A172 (cell line): ENCODE measurements at places on chromosomes 3 and 15. TPM values are rescaled to one million over a fixed set of nuclear protein-coding genes. Genes with fewer than 3 reads are reported as not detected.

DNA sequence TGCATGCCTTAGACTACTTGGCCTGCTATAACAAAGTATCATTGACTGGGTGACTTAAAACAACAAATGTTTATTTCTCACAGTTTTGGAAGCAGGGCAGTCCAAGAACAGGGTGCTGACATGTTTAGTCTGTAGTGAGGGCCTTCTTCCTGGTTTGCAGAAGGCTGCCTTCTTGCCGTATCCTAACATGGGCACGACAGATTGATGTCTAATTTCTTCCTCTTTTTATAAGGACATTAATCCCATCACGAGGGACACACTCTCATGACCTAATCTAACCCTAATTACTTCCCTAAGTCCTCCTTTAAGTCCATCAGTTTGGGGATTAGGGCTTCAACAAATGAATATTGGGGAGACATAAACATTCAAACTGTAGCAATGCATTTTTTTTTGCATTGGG, 10.9 kb upstream of the GOLGA8B start:
- no peak for DNase-seq

- DNase-seq = no peak
Measured at GRCh38 chr3:58766587-58767282, 100.2 kb upstream of the FAM3D start.

DNA sequence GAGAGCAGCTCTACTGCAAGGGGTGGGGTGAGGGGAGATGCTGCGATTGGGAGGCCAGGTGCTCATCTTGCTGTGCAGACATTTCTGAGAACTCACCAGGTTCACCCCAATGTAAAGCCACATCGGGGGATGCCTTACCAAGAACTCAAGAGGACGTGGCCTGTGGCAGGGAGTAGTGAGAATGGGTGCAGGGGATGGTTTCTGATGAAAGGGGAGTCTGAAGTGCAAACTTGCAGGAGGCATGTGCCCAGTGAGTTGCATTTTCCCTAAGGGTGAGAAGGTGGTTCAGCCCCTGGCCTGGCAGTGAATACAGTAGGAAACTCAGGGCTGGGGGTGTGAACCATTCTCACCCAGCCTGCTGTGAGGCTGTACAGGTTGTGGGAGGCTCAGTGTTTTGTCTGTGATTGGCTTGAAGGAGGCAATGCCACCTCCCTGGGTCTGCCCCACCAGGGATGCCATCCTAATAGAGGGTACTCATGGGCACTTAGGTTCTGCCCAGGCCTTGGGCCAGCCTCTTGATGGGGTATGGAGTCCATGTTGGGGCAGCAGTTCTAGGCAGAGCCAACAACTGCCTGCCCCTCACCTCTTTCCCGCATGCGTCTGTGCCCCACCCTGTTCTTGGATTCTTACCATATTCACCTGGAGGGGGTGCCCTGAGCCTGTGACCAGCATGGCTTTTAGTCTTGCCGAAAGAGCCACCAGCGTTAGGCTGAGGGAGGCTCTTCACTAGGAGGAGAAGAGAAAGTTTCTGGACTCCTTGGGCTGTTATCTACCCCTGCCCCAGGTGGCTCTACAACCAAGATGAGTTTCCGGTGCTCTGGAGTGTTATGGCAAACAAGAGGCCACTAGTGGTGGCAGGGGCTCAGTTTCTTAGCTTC, 4.5 kb downstream of the HEMK1 start:
- DNase-seq = no peak

DNA sequence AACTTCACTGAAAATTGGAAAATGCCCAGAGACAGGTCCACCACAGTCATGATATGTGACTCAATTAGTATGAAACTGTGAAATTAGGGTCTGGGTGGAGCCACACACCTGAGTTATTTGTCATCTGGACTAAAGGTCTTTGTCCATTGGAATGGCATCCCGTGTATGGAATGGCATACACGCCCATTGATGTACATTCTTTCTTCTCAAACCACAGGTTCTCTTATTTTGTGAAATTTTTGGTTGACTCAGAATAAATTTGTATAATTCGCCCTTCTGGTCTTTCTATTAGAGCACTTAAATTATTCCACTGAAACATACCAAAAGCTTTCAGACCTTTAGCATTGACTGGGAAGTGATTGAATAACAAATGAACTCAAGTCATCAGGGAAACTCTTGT, 66.8 kb upstream of the UBE2E1 start:
- DNase-seq = peak; percentile 65

- DNase-seq = no peak
Measured at GRCh38 chr3:178341636-178342035, 194.6 kb upstream of the KCNMB2 start.

DNA sequence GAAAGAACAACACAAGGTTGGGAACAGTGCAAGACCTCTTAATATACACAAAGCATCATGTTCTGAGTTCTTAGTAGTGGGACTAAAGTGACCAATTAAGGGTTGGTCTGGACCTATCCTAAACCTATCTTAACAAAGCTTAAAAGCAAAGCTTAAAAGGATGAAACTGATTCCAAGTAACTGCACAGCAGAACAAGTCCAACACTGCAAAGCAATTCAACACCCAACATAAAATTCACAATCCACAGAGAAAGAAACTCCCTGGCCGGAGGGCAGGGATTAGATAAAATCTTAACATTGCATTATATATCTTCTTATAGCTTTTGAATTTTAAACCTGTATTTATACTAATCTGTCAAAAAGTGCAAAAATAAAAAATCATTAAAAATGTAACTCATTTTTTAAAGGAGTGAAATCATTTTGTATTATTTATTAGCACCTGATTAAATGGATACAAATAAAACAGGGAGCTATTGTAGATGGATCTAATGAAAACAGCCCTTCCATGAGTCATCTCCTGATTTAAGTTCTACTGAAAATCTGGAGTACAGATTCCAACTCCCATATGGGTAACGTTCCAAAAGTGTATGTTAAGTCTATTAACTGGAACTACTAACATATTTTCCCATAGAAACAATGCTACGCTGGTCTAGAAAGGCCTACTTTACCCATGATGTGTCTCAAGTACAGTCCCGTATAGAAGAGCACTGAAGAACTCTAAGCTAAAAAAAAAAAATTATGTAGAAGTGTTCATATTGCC, 34.9 kb downstream of the PIK3R4 start:
- DNase-seq = no peak

DNA sequence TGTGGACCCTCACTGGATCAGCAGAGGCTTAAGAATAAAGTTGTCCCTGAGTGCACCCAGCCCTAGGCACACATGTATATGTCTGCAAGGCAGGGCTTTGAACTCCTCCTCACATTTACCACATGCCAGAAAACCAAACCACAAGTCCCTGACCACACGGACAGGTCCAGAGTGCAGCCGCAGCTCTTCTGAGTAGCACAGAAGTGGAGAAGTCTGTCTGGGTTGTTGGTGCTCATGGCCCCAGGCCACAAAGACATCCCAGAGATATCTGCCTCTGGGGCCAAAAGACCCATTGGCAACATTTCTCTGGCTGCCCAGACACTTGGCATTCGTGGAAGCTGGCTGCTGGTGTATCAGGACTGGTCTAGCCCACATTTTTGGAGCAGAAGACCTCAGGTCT, 17.4 kb downstream of the SUSD5 start:
- no peak for DNase-seq

DNA sequence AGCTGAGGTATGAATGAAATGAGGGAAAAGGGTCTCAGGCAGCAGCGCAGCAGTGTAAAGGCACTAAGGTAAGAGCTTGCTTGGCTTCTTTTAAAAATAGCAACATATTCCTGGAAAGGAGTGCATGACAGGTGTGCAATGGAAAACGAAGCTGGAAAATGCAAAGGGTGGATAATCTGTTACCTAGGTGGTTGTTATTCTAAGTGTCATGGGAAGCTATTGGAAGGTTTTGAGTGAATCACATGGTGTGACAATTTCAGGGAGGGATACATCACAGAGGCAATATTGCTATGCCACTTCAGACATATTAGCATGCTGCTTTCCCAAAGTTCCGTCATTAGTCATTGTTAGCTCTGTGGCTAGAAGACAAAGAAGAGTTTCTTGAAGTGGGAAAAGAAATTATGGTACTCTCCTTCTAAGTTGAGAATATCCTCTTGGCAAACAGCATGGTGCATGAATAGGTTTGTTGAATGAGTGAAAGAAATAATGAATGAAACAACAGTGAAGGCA, 28.7 kb upstream of the TMEM45A start:
- DNase-seq = no peak

DNA sequence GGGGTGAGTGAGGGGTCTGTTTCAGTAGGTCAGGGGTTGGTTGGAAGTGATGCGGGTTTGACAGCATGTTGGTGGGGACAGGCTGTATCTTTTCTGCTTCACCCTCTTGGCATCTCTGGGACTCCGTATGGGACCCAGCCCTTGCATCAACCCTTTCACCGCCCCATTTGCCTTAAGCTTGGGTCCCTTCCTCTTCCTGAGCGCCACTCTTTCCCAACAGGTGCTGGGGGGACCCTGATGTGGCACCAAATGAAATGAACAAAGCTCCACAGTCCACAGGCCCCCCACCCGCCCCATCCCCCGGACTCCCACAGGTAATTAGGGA, 1.1 kb downstream of the EIF4G1 start:
- DNase-seq = no peak

DNA sequence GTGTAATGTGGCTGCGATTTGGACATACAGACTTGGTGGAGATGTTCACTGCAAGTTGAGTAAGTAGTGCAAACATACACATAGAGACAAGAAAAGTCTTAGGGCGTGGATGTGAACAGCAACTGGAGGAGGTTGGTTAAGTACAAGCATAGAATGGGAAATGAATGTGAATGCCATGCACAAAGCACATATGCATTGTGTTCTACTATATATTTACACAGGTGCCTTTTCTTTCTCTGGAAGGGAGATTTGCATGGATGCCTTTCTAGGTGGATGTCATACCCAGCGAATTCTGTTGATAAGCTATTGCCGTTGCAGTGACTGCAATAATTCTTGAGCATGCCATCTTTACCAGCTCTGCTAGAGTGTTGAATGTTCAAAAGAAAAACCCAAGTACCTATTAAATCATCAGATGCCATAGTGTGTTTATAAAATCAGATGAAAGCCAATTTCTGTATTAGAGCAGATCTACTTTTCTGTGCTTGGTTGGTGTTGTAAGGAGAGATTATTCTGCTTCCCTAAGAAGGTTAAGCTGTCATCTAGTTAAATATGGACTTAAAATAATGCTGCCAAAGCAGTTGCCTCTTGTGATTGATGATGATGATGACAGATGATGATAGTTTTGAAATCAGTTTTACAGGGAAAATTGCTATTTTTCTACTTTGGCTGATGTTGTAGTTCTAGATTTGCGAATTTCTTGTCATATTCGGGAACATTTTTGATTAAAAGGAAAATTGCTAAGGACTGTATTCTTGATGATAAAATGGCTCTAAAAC, 148.4 kb downstream of the CNTN4 start:
- no peak for DNase-seq

GRCh38 chr3:31988271-31988670, 6.7 kb downstream of the ZNF860 start:
- no peak for DNase-seq

Gene FHIT
- 0.10 and 1.3 TPM in 2 replicates for total RNA-seq

Gene BTLA
- total RNA-seq = not detected in 2 replicates

Gene GOLGA8G
- not detected in 2 replicates for total RNA-seq

Gene IL5RA
- not detected in 2 replicates for total RNA-seq

Gene AP3S2
- 67.8 and 81.9 TPM in 2 replicates for total RNA-seq

Gene SHF
- total RNA-seq = 0.38 TPM in 1 of 2 replicates, not detected in the other

Gene POLQ
- 13.8 and 14.9 TPM in 2 replicates for total RNA-seq

Gene TUSC2
- 30.6 and 34.3 TPM in 2 replicates for total RNA-seq
